ENCODE measurements at places on chromosomes 11 and 22.

DNA sequence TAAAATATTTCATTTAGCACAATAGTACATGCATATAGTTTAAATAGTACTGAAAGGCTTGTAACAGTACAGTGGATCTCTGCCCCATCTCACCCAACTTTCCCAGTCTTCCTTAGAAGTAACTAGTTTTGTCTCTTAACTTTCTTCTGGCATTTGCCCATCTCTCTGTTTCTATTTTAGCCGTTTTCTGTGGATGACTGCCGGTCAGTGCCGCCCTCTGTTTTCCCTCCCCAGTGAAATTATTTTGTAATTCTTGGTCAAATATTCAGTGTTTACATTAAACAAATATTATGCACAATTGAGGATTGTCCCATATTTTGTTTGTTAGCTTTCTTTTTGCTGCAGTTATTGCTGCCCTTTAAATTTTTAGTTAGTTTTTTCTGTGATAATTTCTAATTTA, 8.3 kb downstream of the PDHX start:
- no peak for DNase-seq

DNA sequence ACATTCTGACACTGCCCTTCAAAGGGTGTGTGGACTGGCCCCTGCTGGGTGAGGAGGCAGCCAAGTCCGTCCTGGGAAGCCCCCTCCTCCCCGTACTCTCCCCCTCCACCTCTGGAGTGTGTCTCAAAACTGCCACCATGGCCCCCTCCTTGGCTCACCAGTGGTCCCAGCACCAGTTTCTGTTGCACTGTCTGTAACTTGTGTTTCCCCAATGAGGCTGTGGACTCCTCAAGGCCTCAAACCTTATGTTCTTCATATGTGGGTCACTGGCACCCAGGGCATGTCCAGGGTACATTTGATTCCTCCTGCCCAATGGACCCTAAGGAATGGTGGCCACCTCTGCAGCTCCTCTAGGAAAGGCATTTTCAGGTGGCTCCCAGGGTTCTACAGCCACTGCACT, 6.6 kb upstream of the NPTXR start:
- DNase-seq, result no peak

DNA sequence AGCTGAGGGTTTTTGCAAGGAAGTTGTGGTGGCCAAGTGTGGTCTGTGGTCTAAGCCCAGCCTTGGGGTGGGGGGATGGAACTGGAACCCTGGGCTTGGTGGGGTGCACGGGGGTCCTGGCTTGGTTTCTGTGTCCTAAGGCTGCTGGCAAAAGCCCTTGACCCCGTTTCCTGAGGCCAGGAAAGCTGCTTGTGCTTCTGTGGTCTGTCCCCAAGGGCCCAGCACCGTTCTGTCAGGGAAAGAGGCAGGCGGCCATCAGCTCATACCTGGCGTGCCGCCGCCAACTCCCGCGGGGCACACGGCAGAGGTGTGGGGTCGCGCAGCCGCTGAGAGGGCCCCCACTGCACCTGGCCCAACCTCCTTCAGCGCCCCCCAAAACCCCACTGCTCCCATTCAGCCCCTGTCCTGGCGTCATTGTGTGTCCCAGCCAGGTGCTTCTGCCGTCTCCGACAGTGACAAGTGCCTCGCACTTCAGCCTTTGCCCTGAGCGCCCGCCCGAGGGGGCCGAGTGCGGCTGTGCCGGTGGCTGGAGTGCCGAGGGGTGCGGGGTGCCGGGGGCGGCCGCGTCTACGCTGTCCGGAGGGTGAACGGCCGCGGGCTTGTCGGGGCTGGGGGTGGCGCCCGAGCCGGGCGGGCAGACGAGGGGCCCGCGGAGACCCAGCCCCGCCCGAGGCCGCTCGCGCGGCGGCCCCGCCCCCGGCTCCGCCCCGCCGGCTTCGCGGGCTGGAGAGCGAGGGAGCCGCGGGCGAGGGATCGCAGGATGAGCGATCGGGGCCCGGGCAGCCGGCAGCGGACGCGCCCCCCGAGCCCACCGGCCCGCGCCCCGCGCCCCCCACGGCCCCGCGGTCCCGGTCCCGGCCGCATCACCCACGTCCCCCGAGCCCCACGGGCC, at the start of gene CNIH2:
Gene CNIH2 (plus strand): TSS at position 705 of the 892 bp plus-strand sequence. CDS start 282 bp downstream, outside the sequence.
- DNase-seq, result no peak

DNA sequence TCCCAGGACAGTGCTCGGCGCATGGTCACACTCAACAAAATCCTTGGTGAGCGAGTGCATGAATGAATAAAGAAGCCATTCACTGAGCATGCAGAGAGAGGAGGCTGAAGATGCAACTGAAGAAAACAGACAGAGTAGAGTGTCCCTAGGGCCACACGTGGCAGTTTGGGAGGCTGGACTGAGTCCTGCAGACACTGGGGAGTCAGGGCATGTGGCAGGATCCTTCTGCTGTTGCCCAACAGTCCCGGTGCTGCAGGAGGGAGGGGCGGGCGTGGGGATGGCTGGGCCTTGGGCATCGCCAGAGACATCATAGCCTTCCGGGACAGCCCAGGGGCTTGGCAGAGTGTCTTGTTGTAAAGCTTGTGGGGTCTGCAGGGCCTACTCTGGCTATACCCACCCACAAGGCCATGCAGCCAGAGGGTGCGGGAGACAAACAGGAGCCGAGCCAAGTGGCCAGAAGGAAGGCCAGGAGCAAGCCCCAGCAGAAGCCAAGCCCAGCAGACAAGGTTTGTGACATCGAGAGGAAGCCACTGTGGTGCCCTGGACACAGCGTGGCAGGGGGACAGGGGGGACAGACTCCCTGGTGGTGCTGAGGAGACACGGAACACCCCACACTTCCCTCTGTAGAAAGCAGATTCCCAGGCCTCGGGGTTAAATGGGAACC, 26.7 kb upstream of the FBLN1 start:
- DNase-seq, result no peak

- no peak for DNase-seq
Measured at GRCh38 chr11:17331669-17332068, 19.9 kb upstream of the NCR3LG1 start.

DNA sequence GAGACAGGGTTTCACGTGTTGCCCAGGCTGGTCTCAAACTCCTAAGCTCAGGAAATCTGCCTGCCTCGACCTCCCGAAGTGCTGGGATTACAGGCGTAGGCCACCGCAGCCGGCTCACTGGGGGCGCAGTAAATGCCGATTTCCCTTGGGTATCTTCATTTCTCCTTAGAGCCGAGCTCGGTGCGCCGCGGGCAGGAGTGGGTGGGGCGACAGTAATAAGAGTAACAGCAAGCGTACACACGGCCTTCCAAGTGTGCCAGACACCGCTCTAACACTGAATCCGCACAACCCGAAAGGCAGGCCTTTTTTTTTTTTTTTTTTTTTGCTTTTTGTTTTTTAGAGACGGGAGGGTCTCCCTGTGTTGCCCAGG, 500 bp upstream of the ADSL start:
- peak; percentile 73 for DNase-seq
